Stimulated activated CD4-positive, alpha-beta T cell treated with anti-CD3 and anti-CD28 coated beads, Interleukin-1b, Interleukin-23, amount 100 ng/mL, for 1 hour (primary cell): ENCODE measurements at places on chromosomes 6 and 20.

DNA sequence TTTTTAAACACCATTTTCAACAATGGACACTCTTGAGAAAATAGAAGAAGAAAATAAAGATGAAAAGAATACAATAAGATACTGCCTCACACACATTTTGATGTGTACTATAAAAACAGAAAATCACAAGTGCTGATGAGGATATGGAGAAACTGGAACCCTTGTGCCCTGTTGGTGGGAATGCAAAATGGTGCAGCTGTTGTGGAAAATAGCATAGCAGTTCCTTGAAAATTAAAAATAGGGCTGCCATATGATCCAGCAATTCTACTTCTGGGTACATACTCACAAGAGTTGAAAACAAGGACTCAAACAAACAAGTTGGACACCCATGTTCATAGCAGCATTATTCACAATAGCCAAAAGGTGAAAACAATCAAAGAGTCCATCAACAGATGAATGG, 173.0 kb downstream of the KIF16B start:
- DNase-seq = no peak

GRCh38 chr6:36703982-36704381, 6.4 kb downstream of the RAB44 start:
- no peak for DNase-seq

- DNase-seq = no peak
Observed at GRCh38 chr6:146546443-146547043, 2.9 kb downstream of the RAB32 start.

- no peak for DNase-seq
Observed at GRCh38 chr6:47536816-47537401, 59.3 kb downstream of the CD2AP start.

- no peak for DNase-seq
Observed at GRCh38 chr6:52297433-52297832, 12.9 kb upstream of the MCM3 start.

DNA sequence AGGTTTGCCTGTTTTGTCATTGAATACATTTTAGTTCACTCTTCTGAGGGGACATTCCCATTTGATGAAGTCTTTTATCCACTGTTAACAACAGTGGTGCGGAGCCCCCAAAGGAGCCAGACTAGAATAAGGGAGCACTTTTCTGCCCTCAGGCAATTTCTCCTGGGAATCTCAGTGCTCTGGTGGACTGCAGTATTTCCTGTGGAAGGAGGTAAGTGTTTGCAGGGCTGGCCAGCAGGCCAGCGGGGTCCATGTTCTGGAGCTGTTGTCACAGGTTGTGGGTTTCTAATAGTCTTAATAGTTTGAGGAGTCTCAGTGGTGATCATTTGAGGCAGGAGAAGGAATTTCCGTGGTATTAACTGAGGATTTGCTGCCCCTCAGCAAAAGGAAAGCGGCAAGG, 83.5 kb downstream of the ASXL1 start:
- no peak for DNase-seq

DNA sequence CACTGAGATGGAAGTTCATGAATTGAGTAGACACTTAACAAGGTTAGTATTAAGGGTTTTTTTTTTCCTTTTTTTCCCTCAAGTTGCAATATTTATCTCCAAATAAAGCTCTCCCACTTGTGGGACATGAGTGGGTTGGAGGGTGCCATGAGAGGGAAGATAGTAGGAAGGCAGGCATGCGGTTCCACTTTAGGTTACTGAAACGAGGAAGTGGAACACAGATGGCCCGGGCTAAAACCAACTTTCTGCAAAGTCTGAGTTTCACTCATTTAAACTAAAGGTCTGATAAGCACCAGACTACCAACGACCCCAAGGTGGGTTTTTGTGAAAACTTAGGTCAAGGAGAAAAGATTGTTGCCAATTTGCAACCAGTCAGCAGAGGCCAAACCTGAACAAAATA, 42.2 kb downstream of the TBC1D7 start:
- no peak for DNase-seq

DNA sequence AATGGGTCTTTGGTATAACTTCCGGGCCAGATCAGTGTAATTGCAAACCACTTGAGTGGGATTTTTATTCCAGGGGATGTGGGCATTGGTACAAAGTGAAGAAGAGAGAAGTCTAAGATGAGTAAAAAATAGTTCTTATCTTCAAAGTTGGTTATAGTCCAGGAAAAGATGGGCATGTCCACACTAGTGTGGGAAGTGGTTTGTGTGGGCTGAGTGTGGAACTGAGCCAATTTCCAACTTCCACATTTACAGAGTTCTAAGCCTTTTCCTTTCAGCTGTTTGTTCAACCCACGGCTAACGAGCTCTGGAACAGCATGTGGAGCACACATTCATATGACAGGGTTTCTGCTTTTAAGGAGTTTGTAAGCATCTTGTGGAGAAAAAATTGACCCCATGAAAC, 72.3 kb upstream of the IFNGR1 start:
- DNase-seq = no peak

DNA sequence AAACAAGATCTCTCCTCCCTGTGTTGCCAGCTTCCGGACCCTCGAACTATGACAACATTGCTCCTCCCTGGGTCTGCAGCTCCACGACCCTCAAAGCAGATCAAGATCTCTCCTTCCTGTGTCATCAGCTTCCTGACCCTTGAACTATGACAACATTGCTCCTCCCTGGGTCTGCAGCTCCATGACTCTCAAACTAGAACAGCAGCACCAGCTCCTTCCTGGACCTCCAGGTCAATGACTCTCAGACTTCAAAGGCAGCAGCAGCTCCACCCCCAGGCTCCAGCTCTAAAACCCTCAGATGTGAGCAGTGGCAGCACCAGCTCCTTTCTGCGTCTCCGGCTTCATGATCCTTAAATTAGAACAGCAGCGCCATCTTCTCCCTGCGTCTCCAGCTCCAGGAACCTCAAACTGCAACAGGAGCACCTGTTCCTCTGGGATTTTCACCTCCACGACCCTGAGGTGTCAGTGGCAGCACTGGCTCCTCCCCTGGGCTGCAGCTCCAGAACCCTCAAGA, 341.0 kb upstream of the SULF2 start:
- DNase-seq = no peak

GRCh38 chr6:117272032-117272866, 6.9 kb downstream of the VGLL2 start:
- DNase-seq = no peak

- no peak for DNase-seq
Observed at GRCh38 chr6:16773362-16773761, 12.1 kb upstream of the ATXN1 start.

DNA sequence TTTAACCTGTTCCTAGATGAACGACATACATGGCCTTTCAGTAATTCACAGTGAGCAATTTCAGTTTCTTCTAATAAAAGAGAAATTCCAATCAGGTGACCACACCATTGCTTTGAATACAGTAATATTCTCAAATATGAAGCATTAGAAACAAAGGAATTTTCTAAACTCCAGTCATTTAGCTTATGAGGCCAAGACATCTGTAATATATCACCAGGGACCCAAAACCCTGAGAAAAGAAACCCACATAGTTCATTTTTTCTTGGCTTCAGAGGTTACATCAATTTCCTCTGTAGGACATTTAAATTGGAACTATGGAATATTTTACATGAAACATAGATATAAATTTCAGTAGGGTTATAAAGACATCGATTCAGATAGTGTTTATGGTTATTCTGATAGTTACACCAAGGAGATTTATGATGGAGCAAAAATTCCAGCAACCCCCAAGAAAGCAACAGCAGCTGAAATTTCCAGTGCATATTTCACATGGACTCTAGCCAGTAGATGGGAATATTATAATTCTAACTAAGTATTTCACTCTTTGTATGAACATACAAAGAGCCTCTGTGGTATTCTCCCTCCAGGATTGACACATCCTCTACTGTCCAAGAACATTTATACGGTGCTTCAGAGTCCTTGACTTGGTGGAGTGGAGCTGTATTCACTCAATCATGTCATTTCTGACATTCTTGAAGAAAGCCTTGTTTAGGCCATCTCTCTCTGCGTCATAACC, 82.9 kb downstream of the ADGRG6 start:
- DNase-seq = no peak

DNA sequence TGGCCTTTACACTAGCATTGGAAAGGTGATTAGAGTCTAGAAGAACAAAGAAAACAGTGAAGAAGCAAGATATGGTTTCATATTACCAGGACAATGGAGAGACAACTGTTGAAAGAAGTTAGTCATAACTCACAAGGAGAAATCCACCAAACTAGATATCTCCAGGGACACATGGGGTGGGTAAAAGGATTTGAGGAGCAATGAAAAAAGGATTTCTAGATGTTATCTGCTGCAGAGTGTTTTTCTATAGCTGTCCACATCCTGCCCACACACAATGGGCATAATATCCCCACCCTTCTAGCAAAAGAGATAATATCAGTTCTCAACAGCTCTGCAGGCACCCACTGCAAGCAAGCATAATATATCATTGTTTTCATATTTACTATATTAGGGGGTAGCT, 303.1 kb downstream of the HAO1 start:
- no peak for DNase-seq

- no peak for DNase-seq
Observed at GRCh38 chr6:118876814-118877213, 17.1 kb upstream of the ASF1A start.

- DNase-seq = no peak
Observed at GRCh38 chr6:43962458-43962857, 164.8 kb downstream of the MRPL14 start.

DNA sequence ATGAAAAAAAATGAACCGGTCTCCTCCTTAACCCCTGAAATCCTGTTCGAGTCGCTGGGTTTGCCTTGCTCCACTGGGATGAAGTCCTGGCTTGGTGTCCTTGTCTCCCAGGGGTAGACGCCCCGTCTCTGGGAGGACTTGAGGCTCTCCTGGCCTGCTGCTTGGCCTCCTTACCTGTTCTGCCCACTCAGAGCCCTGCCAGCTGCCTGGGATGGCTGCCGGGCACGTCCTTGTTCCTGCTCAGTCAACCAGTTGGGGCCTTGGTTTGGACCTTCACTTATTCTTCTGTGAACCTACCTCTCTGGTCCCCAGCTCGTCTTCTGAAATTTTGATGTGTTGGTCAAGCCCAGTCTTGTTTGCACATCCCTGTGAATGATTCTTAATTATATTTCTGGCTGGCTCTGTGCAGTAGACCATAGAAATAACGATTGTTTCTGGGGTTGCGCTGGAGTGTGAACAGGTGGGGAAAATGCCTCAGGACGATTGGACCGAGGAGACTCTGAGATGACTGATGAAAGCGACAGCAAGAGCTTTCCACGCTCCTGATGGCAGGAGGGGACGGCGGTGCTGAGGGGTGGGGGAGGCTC, 126.5 kb upstream of the ESR1 start:
- DNase-seq = no peak

GRCh38 chr6:117629119-117629660, 26.9 kb upstream of the GOPC start:
- no peak for DNase-seq

DNA sequence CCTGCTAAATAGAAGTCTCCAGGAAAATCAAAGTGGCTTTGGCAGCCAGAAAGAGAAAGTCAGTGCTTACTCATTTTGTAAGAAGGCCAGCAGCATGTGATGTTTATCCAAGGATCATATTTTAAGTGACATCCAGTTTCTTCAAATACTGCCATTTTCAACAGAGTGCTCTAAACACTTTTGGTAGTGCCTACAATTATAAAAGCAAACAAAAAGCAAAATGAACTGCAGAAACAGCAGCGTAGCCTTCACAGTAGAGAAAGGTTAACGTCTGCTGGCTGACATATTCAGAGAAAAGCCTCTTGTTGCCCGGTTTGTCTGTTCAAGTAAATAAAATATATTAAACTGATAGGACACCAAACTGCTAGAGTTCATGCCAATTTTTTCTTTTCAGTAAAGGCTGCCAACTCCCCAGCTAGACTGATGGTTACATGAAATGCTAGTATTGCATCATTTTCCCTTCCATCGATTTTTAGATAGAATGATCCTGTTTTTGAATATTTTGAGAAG, 705.7 kb upstream of the SLC35B3 start:
- DNase-seq = no peak

- DNase-seq = no peak
Observed at GRCh38 chr20:44734938-44735337, 10.7 kb upstream of the KCNK15 start.

DNA sequence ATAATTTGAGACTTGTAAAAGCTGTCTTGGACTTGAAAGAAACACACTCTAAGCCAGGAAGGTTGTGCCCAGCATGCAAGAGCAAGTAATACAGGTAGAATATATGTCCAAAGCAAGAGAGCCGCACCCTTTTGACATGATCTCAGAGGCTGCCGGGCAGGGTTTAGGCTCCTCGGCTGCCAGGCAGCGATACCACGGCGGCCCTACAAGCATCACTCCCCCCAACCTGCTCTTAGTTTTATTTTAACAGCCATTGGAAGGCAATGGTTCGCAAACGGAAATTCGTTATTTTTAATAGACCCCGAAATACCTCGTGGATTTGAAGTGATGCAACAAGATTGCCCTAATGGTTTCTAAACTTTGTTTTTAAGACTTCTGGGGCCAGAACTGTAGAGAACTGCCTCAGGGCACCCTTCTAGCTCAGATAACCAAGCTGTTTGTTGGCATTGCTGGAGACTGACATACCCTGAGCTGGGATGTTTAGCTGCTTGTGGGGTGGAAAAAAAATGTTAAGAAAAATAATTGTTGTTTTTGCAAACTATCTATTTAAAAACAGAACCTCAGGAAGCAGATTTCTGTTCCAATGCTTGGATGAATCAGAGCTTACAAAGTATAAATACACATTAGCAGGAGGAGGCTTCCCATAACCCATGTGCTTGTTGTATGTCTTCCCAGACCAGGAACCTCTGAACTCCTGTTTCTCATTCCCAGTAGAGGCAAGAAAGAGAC, 39.0 kb downstream of the JAG1 start:
- no peak for DNase-seq
